T-helper 2 cell treated with Interferon-gamma antibody and Interleukin-4, amounts not matched to agents 5 μg/mL and 100 μg/mL, for 36 hours (primary cell): ENCODE measurements at places on chromosomes 7 and 10.
A peak's percentile ranks its signal among the peaks of the same experiment; 100 is the strongest.

DNA sequence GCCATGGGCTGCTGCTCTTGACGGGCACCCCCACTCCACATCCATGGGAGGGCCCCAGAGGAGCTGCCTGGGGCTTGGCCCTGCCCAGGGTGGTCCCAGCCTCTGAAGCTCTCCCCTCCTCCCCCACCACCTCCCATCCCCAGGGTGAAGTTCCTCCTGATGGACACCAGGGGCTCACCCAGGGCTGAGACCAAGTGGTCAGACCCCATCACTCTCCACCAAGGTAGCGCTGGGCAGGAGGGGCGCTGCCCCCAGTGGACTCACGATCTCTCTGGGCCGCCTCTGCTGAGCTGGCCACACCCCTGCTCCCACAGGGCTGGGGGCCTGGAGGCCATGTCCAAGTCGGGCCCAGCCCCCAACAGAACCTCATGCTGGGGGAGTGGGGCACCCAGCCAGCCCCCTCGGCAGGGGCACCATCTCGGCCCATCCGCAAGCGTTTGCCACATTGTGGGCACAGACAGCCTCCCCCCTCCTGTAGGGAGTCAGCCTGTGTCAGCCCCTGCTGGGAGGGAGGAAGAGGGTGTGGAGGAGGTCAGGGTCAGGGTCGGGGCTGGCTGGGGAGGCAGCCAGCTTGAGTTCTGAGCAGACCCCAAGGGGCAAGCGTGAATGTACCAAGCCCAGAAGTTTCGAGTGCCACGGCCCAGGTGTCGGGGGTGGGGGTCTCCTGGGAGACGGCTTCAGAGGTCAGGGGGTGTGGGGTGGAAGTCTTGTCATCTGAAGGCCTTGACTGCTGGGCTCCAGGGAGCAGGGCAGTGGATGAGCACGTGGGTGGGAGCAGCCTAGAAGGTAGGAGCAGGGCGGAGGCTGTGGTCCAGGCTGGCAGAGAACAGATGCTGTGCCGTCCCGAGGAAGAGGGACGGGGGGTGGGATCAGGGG lies 2.8 kb downstream of the UPK3B start:
- DNase-seq, result no peak

GRCh38 chr7:66807736-66808135 lies 67.2 kb downstream of the RABGEF1 start:
- DNase-seq, result no peak

DNA sequence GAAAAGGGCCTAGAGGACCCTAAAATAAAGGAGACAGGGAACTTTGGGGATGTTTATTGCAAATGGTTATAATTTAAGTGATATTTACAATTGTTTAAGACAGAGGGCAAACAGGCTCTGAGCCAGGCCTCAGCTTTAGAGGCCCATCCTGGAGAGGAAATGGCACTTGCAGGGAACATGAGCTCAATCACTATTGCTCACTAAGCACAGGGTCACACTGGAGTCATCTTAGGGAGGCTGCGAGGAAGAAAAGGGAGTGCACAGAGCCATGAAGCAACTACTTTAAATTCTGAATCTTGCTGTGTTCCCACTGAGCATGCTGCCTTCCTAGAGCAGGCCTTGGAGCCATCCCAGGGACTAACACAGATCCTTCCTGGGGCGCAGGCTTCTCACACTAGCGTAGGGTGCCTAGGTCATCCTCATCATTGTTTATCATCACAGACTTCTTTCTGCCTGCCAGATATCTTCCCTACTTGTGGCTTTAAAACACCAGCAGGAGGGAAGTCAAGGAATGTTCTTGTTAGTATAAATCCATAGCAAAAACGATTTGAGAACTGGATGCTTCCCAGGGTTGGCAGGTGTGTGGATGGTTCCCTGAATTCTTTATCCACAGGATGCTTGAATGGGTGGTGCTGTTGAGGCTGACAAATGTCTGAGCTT lies 12.7 kb upstream of the DNAJB12 start:
- no peak for DNase-seq

DNA sequence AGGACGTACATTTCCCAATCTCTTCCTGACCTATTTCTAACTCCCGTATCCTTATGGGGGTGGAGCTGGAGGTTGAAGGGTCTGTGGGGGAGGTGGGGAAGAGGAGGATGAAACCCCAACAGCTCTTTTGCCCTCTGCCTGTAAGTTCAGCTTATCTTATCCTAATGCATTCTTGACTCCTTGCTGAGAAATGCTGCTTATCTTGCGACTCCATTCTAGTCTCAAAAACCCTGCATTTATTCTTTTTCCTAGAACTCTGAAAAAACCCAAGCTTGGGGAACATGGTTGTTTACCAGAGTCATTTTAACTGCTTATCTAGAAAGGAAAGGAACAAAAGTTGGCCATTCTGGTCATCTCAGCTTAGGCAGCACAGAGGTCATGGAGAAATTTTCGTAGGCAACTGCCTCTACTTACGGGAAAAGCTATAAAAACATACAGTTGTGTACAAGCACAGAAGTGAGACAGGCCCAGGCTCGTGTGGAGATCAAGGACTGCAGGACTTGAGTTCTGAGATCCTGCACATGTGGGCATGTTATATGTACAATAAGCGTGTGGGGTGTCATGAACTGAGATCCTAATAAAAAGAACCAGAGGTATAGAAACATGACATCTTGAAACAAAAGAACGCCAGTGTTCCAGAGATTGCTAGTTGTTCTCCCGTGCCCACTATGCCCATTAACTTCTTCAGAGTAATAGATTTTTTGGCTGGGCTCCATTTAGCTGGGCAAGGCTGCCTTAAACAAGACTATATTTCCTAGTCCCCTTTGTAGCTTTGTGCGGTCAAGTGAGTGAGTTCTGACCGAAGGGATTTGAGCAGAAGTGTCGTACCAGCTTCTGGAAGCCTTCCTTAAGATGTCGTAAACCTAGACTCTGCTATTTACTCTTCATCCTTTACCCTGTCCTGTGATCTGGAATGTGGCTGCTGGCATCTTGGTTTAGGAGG lies 9.6 kb downstream of the INMT start:
- no peak for DNase-seq

- DNase-seq, result no peak
Measured at GRCh38 chr7:11625669-11626068, 206.3 kb downstream of the THSD7A start.

DNA sequence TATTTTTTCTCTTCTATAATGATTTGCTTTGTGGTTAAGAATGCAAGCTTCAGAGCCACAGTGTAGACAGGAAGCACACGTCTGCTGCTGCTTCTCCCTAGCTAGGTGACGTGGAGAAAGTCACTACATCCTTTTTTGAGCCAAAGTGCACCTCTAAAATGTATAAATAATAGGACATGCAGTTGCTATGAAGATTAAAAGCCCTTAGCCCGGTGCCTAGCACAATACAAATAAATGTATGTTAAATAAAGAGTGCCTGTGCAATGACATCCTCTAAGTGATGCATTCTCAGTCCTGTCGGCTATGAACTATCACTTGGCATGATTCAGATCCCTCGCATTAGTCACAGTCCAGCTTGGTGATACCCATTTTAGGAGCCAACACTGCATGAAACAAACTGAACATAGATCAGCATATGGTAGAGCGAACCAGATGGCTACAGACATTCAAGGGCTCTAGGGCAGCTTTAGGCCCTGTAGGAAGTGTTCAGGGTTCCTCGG lies 4.8 kb upstream of the TRDMT1 start:
- DNase-seq, result peak; percentile 55

DNA sequence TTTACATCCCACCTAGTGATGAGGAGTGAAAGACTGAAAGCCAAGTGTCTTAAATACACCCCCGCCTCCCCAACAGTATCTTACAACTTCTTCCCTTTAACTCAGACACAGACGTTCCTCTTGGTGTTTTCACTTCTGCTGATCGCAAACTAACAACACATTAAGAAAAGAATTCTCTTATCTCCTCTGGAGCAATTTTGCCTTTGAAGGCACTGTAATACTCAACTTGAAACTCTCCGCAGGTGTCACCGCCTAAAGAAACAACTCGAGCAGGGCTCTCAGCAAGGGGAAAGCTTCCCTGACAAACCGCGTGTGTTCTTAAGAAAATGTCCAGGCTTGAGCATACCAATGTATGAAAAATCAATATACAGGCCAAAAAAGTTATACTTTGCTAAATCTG lies 452 bp downstream of the SEMA3C start:
- peak; percentile 3 for DNase-seq

GRCh38 chr10:11475831-11476434 lies 135.5 kb downstream of the USP6NL start:
- no peak for DNase-seq
